T-cell (primary cell): ENCODE measurements at places on chromosomes 3 and 15. TPM values are rescaled to one million over a fixed set of nuclear protein-coding genes. Genes with fewer than 3 reads are reported as not detected.

WNT5A gene
- total RNA-seq = 0.16 TPM

- H3K27me3 ChIP-seq = no peaks in the 10 kb centered on the region
- no peaks in the 10 kb centered on the region for H3K36me3 ChIP-seq
- H3K27ac ChIP-seq = no peak overlapping the region
- H3K4me1 ChIP-seq = no peaks in the 10 kb centered on the region
Measured at GRCh38 chr3:79161941-79162340, 605.9 kb downstream of the ROBO1 start.

TRNT1 gene
- total RNA-seq = 37.5 TPM

SETD2 gene
- total RNA-seq = 84.6 TPM

TNFSF10 gene
- 40.2 TPM for total RNA-seq

GASK1A gene
- total RNA-seq = 0.49 TPM

DNA sequence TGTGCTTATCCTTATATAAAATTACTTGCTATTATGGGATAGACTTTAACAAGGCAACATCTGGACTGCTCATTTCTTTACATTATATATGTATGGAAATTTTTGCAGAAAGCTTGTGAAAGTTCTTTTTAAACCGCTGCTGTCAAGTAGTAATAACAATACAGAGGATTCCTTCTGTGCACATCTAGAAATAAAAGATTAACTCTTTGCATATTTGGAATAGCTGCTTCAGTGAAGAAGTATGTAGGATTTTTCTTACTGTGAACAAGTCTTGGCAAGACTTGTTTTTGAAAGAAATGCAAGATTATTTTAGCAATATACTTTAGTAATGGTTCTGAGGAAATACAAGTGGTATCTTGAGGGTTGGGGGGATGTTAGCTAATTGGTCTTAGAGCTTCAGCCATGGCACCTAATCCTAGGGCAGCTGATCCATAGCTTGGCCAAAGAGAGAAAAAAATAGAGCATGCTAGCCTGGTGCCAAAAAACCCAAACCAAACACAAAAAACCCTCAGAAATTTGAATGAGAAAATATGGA is 4.3 kb downstream of the PRKCI start:
- peaks cover 9% of the 10 kb centered on the region for H3K4me1 ChIP-seq
- no peaks in the 10 kb centered on the region for H3K27me3 ChIP-seq
- no peak overlapping the region for H3K4me3 ChIP-seq
- H3K36me3 ChIP-seq = no peaks in the 10 kb centered on the region
- no peak for DNase-seq
- H3K27ac ChIP-seq = no peak overlapping the region

DNA sequence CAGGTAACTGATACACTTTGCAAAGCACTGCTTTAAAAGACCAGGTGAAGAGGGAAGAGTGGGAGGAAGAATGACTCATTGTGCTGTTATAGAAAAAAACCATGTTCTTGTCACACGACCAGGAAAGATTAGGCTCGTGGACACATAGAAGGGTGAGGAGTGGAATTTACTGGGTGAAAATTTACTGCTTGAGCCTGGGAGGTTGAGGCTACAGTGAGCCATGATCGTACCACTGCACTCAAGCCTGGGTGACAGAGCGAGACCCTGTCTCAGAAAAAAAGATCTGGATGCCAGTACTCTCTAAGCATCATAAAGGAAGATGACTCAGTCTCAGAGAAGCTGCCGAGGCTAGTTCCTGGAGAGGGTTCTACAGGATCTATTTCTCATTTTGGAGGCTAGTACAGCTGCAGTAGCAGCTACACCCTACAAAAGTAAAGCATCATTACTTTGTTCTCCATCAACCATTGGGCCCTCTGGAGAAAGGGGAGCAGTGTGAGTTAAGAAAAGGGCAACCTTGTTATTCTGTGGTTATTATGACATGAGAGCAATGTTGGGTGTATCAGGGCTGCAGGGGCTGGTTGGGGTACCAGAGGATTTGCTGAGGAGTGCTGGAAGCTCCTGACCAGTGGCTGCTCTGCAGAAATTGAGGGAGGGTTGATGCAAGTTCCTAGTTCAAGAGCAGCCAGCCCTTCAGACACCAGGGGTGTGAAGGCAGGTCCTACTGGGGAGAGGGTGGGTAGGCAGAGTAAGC is 75.4 kb downstream of the CMTM8 start:
- H3K27ac ChIP-seq = peak overlapping the region; percentile 52
- no peaks in the 10 kb centered on the region for H3K27me3 ChIP-seq
- no peaks in the 10 kb centered on the region for H3K36me3 ChIP-seq
- no peak overlapping the region for H3K4me3 ChIP-seq

DNA sequence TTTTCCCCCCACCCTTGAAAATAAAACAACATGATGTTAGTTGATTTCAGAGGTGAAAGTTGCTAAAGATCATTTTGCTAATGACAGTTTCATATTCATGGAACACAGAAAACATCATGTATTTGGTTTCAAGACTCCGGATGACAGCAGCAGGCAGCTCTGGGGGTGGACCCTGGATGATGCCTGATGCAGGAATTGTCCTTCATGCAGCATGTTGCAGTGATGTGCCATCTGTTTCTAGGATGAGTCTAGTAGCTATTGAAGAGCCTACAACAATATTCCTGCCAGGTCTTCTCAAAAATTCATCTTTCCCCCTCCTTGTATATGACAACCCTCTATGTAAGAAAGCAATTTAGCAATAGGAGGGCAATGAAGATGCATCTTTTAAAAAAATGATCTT is 108.3 kb downstream of the SV2B start:
- H3K27ac ChIP-seq = no peak overlapping the region
- H3K4me3 ChIP-seq = no peak overlapping the region
- no peaks in the 10 kb centered on the region for H3K4me1 ChIP-seq
- no peaks in the 10 kb centered on the region for H3K36me3 ChIP-seq
- no peak for DNase-seq

PRTG gene
- total RNA-seq = not detected

NMNAT3 gene
- 5.3 TPM for total RNA-seq

SERINC4 gene
- total RNA-seq = 0.32 TPM

- H3K27ac ChIP-seq = peak overlapping the region; percentile 63
- no peaks in the 10 kb centered on the region for H3K27me3 ChIP-seq
- H3K4me1 ChIP-seq = peaks cover 86% of the 10 kb centered on the region
- peaks cover 16% of the 10 kb centered on the region for H3K36me3 ChIP-seq
Measured at GRCh38 chr15:40454904-40455391, 14.2 kb downstream of the BAHD1 start.

- H3K4me3 ChIP-seq = no peak overlapping the region
- no peaks in the 10 kb centered on the region for H3K27me3 ChIP-seq
- H3K4me1 ChIP-seq = no peaks in the 10 kb centered on the region
- no peak for DNase-seq
- no peak overlapping the region for H3K27ac ChIP-seq
Measured at GRCh38 chr3:122960652-122961051, 66.9 kb downstream of the SEMA5B start.

DNA sequence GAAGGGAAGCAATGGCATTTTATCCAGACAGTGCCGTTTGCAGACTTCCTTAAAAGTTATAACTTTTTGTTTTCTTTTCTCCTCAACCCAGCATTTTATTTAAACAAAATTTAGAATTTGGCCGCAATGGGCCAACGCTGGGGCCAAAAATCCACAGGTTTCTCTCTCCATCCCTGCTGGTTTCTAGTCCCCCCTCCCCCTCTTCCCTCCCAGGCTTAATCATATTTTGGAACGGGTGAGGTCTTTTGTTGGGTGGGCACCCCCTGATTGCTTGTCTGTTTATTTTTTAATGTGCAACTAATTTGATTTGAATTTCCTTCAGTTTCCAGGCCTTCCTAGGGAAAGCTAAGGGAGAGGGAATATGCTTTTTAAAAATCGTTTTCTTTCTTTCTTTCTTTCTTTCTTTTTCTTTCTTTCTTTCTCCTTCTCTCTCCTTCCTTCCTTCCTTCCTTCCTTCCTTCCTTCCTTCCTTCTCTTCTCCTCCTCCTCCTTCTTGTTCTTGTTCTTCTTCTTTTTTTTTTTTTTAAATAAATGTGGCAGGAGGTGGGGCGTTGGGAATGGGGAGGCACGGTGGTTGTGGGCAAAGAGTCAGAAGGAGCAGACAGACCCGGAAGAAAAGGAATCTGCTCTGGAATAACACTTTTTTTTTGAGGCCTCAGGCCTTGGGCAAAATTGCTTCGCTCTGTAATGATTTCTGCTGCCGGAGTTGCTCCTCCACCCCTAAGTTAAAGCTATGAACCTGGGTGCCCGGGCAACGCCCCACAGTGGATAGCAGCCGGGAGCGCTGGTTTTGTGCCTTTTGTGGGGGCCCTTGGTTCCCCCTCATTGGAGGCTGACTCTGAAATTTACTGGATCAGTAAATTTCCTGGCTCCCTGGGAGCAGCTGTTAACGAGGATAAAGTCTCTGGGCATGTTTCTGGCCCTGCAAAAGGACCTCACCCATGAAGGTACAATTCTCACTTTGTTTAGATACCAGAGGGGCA is 1.9 kb downstream of the FNDC3B start:
- DNase-seq = no peak
- peaks cover 18% of the 10 kb centered on the region for H3K4me1 ChIP-seq
- H3K27me3 ChIP-seq = no peaks in the 10 kb centered on the region
- no peak overlapping the region for H3K27ac ChIP-seq
- peak overlapping the region; percentile 81 for H3K4me3 ChIP-seq

DNA sequence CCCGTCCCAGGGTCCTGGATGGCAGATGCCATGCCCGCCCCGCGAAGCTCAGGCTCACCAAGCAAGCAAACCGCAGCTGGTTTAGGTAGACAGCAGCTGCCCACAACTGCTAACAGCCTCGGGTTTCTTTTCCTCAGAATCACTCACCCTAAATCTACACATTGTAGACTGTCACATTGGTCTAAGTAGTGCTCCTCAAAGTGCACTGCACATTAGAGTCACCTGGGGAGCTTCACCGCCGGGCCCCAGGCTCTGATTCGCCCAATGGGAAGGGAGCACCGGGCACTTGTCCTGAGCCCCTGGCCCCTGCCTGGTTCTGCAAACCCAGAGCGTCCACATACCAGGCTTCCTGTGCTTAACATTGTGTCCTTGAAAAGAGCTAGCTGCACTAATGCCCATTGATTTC is 752 bp downstream of the OCA2 start:
- H3K36me3 ChIP-seq = no peaks in the 10 kb centered on the region
- H3K27me3 ChIP-seq = peaks cover 85% of the 10 kb centered on the region
- DNase-seq = no peak
- H3K27ac ChIP-seq = no peak overlapping the region
- H3K4me1 ChIP-seq = peaks cover 13% of the 10 kb centered on the region

GRCh38 chr3:57803647-57804081 is 47.6 kb downstream of the SLMAP start:
- H3K4me3 ChIP-seq = peak overlapping the region; percentile 15
- H3K27me3 ChIP-seq = no peaks in the 10 kb centered on the region
- peaks cover 3% of the 10 kb centered on the region for H3K36me3 ChIP-seq
- peak overlapping the region; percentile 66 for H3K27ac ChIP-seq

USP3 gene
- total RNA-seq = 123 TPM

DNA sequence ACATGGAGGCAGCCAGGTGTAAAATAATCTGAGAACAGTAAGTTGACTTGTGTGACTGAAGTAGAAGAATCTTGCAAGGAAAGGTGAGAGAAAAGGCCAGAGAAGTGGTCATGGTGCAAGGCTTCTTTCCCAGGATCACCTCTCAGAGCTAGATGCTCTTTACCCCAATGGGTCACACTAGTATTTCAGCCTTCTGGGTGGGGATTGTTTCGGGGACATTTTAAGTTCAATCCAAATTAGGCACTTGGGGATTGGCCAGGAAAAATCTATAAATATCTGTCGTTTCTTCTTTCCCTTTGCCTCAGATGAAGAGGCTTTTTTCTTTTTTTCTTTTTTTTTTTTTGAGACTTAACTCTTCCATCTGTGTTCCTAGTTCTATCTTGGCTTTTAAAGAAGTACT is 188.0 kb downstream of the KLHL25 start:
- H3K36me3 ChIP-seq = peaks cover 28% of the 10 kb centered on the region
- H3K4me1 ChIP-seq = no peaks in the 10 kb centered on the region
- no peaks in the 10 kb centered on the region for H3K27me3 ChIP-seq

GOLGA8T gene
- 0.60 TPM for total RNA-seq

DNA sequence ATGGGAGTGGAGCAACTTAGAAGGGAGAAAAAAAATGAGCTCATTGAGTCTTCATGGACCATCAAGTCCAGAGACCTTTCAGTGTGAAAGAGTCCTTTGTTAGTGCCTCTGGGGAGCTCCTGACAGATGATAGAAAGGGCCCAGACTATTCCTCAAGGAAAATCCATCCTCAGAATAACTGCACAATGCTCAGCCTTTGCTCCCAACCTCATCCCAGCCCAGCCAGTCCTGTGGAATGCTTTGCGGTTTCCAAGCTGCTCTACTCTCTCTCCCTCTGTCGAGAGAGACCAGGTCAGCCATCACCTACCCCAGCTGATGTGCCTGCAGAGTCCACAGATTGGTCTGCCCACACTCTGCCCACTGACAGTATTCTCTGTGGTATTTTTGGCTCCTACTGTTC is 406.2 kb downstream of the MFSD1 start:
- no peak for DNase-seq
- H3K27ac ChIP-seq = no peak overlapping the region
- H3K36me3 ChIP-seq = no peaks in the 10 kb centered on the region
- no peaks in the 10 kb centered on the region for H3K27me3 ChIP-seq

DNA sequence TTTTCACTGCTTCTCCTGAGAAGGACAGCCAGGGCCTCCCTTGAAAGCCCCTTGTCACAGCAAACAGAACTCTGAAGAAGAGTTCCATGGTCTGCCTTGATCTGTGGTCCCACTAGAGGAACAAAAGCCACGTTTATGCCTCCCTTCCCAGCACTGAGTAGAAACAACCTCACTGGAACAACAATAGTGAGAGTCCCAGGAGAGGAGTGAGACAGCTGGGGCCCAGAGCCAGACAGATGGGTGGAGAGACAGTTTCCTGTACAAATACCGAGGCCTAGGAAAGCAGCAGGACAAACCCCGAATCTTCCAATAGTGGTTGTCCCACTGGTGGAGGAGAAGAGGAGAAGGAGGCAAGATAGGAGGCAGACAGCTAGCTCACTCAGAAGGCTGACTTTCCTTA is 106.1 kb downstream of the WDR76 start:
- DNase-seq = no peak
- H3K27ac ChIP-seq = no peak overlapping the region
- H3K36me3 ChIP-seq = no peaks in the 10 kb centered on the region
- peaks cover 24% of the 10 kb centered on the region for H3K27me3 ChIP-seq

GRCh38 chr15:68106656-68107055 is 52.5 kb downstream of the PIAS1 start:
- H3K36me3 ChIP-seq = peaks cover 13% of the 10 kb centered on the region
- H3K27ac ChIP-seq = no peak overlapping the region
- H3K4me3 ChIP-seq = no peak overlapping the region

CSTA gene
- not detected for total RNA-seq
